ENCODE measurements at places on chromosomes 12 and 14.

DNA sequence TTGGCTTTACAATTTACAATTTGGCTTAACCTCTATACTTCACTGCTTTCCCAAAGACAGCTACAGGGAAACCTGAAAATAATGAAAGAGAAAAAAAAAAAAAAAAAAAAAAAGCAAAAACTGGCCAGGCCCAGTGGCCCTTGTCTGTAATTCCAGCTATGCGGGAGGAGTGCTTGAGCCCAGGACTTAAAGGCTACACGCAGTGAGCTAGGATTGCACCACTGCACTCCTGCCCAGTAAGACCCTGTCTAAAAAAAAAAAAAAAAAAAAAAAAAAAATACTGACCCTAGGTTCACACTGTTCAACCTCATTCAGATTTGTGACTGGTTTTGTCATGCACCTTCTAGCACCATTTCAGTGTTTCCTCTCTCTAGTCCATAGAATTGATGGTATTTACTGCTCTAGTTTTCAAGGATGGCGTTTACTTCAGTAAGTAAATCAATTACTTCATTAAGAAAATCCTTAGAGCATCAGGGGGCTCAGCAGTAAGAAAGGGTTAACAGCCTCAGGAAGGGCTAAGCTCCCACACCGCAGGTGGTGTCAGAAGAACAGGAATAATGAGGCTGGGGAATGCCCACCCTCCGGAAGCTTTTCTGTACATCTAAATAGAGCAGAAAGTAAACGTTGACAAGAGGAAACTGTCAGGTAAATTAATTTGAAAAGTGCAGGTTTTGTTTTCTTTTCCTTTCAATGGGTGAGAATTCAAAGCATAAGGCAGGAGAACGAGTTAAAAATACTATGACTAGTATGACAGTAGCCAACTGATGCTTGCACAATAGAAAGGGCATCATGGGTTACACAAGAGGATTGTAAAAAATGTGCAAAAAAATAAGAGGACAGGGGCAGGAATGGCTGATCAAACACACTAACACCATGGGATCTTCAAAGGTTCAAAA lies 115.0 kb upstream of the MDM1 start:
- no peak for DNase-seq

DNA sequence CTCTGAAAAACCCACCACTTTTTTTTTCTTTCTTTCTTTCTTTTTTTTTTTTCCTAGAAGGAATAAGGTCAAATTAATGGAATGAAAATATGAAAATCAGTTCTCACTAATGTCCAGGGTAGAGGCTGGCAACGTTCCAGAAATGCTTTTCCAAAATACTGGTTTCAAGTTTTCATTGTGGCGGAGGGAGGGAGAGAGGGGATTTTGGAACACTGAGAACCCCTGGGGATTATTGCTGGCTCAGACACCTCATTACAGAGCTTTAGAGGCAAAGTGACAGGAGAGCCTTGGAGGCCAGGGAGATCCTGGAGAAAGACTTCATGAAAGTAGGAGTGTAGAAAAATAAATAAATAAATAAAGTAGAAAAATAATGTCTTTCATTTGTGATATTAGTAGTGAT lies 45.4 kb downstream of the ALX1 start:
- DNase-seq, result no peak

DNA sequence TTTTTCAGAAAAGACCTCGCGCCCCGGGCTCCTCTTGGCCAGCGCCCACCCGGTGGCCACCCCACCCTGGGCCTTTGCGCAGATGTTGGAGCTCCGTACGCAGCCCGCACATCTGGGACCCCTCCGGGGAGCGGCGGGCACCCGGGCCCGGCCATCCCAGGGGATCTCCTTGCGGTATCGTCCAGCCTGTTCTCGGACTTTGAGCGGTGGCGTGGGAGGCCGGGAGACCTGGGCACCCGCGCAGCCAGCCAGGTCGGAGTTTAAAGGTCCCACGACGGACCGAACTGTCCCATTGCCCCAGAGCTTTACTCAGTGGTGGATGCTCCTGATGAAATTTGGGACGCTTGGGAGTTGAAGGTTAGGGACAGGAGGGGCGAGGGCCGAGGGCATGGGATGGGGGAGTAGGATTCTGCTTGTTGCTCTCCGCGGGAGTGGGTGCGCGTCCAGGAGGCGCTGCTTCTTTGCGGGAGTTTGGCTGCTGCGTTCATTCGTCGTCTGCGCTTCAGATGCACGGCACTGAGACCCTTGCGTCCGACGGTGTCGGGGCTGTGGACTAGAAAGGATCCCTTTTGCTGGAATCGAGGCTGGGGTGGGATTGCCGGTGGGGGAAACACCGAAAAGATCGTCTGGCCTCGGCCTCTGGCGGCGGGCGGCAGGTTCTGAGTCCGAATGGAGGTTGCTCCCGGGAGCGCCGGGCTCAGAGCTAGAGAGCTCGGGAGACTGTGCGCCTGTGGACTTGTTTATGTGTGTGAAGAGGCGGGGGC lies 1.4 kb downstream of the NTF3 start:
- no peak for DNase-seq

- no peak for DNase-seq
Observed at GRCh38 chr12:58575256-58575655, 345.0 kb downstream of the LRIG3 start.
